ENCODE measurements at places on chromosomes 12 and 14.
A peak's percentile ranks its signal among the peaks of the same experiment; 100 is the strongest.

- no peak for DNase-seq
These were observed 10.4 kb downstream of the DEGS2 start for GRCh38 chr14:100148837-100149731.

DNA sequence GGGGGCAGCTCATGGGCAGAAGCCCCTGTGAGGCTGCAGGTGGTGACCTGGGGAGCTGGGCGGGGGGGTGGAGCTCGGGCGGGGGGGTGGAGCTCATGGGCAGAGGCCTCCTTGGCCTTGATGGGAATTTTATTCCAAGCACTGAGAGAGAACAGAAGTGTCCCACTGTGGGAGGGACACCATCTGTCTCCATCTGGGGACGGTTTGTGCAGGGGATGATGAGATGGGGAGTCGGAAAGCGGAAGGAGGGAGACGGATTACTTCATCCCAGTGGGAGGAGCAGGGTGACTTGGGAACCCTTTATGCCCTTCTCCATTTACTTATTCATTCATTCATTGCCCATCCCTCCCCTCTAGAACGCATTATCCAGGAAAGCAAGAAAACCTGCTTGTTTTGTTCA lies 304.7 kb downstream of the ADGRD1 start:
- DNase-seq, result no peak

DNA sequence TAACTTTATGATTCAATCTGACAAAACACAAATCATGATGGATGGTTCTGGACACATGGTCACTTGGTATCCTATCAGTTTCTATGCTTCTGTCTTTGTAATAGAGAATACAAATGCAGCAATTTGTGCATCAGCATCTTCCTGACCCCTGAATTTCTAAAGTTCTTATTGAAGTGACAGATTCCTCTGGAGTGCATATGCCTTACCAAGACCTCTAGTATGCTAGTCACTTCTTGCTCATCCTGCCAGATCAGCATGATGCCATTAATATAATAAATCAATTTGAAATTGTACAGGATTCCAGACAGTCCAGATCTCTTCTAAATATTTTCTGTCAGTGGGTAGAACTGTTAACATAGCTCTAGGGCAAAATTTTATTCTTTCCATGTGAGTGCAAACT lies 40.6 kb upstream of the GLIPR1 start:
- DNase-seq, result no peak

GRCh38 chr12:2794191-2794735 lies 507 bp upstream of the FKBP4 start:
- DNase-seq, result peak; percentile 12

DNA sequence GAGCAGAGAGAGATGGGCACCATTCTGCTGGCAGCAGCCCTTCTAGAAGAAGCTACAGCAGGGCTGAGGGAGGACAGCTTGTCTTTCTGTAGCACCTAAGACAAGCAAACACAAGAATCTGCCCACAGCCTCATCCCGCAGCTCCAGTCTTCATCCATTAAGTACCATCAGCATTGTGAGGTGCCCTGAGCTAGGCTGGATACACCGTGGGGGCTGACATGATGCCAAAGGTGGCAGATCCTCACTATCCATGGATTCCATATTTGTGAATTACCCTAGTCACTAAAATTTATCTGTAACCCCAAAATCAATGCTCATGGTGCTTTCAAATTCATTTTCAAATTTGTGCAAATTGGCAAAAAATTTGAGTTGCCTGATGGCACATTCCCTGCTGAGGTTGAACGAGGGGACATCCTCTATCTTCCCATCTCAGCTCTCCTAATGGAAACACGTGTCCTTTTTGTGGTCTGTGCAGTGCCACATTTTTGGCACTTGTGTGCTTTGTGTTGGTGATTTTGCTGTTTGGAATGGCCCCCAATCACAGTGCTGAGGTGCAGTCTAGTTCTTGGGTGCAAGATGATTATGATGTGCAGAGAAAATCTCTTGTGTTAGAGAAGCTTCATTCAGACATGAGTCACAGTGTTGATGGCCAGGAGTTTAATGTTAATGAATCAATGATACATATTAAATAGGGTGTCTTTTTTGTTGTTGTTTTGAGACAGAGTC lies 7.0 kb downstream of the PITPNM2 start:
- no peak for DNase-seq

- no peak for DNase-seq
These were observed 8.7 kb upstream of the PPP1R13B start for GRCh38 chr14:103856105-103856504.

DNA sequence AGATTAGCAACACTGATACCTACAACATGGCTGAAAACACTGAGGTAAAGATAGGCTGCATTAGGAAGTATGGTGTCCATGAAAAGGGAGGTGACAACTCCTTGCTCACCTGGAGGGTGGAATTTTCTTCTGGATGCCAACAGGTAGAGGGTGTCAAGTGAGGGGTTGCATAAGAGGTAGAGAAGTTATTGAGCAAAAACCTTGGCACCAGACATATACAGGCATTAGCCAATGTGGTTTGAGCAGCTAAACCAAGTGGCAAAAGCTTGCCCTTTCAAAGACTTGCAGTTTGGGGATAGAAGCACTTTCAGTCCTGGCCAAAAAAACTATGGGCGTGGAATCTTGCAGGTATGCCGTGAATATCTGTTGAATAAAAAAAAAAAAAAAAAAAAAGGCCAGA lies 3.8 kb downstream of the RITA1 start:
- no peak for DNase-seq

GRCh38 chr12:39874785-39875184 lies 231.1 kb downstream of the SLC2A13 start:
- no peak for DNase-seq

- no peak for DNase-seq
These were observed 10.2 kb downstream of the PPFIBP1 start for GRCh38 chr12:27534060-27534764.

DNA sequence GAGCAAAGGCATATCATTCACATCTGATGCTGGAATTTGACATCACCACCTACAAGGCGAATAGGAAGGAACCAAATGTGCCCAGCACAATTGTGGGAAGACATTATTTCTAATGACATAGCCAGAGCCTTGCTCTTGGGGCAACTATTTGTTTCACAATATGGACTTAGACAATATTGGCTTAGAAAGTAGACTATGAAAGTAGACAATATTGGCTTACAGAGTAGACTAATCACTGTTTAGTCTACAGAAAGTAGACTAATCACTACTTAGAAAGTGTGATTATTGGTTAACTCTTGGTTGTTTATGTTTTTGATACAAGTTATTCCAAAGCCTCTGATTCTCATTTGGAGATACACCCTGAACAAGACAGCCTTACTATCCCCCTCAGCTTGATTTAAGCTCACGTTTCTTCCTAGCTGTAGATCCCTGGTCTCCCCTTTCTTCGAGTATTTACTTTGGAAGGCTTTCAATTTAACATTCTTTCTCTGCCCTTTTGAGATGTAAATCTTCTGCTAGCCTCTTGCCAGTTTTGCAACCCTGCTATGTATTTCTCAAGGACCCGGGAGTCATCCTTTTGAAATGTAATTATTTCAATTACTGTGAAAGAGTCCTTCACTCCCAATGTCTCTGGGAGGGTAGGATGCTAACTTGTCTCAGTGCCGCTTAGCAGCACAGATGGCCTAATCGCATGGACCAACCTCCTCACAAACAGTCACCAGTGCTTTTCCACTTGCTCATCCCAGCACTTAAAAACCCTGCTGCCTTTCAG lies 843.2 kb downstream of the GALC start:
- DNase-seq, result no peak

GRCh38 chr12:29066011-29066588 lies 83.0 kb upstream of the FAR2 start:
- DNase-seq, result no peak

- no peak for DNase-seq
These were observed 5.5 kb downstream of the ERP29 start for GRCh38 chr12:112018571-112019237.

- no peak for DNase-seq
These were observed 8.5 kb upstream of the ERP27 start for GRCh38 chr12:14946861-14947260.

DNA sequence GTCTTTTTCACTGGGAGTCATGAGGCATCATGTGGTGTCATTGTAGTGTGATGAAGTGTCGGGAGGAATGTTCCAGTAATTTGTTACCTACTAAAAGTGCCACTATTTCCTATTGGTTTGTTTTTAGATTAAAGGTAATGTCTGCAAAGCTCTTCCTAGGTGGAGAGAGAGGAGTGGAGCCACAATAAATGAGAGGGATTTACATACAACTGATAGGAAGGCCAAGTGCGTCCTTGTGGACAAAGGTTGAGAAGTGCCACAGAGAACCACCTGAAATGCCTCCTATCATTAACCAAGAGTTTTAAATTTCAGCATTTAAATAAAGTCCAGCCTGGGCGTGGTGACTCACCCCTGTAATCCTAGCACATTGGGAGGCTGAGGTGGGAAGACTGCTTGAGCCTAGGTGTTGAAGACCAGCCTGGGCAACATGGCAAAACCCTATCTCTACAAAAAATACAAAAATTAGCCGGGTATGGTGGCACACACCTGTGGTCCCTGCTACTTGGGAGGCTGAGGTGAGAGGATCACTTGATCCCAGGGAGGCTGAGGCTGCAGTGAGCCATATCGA lies 2.5 kb upstream of the SNX6 start:
- no peak for DNase-seq

DNA sequence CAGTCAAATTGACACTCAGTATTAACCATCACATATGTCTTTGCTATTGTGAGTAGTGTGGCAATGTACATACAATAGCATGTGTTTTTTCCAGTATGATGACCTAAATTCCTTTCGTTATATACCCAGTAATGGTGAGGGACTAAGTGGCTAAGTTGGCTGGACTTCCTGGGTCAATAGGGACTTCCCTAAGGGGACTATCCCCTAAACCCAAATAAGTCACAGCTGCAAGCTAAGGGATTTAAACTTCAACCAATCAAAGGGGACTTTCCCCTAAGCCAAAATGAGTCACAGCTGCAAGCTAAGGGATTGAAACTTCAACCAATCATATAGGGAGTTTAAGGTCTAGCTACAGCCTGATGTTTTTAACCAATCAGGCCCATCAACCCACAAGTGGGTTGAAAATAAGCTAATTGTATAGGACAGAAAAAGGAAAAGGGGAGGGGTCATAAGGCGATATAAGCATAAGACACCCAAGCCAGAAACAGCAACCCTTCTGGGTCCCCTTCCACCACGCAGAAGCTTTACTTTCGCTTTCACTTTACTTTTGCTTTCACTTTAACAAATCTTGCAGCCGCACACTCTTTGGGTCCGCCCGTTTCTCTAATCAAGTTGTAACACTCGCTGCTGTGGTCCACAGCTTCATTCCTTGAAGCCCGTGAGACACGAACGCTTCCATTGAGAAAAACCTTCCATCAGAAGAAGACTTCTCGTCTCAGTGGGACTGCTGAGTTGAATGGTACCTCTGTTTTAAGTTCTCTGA lies 404.4 kb downstream of the FLRT2 start:
- DNase-seq, result peak; percentile 9

DNA sequence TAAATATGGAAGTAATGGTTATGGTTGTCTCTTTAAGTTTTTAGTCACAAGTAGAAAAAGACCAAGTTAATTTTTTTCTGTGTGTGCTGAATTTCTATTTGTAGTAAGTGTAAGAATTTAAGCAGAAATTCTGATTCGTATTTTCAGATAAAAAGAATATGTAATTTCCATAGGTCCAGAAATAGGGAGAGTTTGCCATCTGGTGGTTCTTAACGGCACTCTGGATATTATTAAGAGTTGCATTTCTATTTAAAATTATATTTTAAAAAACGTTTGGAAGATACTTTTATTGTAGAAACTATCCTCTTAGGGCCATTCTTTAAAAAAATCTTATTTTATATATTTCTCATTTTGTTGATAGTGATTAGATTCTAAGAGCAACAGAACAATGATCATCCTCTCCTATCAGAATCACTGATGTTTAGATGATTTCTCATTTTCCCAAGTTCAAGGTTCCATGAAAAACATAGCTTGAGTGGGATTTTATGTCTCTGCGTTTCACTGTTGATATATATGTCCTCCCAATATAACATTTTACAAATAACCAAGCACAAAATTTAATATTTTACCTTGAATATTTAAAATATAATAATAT lies 88.3 kb downstream of the LRRK2 start:
- no peak for DNase-seq

- no peak for DNase-seq
These were observed 539.1 kb downstream of the LRFN5 start for GRCh38 chr14:42145766-42146165.

GRCh38 chr14:85565862-85566296 lies 35.9 kb downstream of the FLRT2 start:
- no peak for DNase-seq

- DNase-seq, result no peak
These were observed 60.8 kb downstream of the PDE6H start for GRCh38 chr12:15033641-15034040.

DNA sequence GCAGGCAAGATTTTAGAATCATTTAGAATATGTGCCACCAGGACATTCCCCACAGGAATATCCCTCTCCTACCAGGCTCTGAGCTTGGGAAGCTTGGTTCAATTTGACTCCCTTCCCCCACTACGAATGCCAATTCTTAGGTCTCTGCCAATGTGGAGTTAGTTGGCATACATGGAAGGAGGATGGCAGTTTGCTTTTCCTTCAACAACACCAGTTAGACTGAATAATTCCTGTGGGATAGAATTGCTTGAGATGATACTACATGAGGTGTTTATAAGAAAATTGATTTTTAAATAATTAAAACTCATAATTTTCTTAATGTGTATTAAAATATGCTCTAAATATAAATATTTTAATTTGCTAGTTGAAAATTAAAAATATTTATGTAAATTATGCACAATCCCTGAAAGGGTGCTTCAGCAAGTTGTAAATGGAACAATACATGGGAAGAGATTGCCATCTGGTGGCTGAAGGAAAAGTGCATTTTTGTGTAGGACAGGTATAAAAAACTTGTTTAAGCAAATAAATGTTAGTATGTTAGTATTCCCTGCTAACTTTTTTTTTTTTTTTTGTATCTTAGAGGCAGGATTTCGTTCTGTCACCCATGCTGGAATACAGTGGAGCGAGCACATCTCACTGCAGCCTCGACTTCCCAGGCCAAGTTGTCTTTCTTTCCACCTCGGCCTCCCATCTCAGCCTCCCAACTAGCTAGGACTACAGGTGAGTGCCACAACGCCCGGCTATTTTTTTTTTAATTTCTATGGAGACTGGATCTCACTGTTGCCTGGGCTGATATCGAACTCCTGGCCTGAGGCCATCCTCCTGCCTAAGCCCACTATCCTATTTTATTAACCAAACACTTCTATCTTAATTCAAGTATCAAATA lies 25.8 kb upstream of the STRAP start:
- DNase-seq, result no peak

GRCh38 chr14:33736979-33737378 lies 213.9 kb downstream of the EGLN3 start:
- DNase-seq, result no peak

DNA sequence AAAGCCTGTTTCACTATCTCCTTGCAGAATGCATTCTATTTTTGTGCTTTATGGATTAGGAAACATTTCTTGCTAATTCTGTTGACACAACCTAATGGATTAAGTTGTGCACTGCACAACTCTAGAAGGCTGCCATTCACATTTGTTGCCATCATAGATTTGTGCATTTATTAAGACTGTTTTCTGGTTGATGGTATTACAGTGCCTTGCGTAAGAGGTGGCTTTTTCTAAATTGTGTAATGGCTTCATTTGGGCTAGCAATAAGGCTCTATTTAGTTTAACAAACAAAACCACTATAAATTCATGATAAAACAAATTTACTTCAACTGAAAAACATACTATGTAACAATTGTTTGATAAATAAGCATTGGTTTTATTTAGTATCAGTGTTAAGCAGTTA lies 175.9 kb downstream of the TRHDE start:
- DNase-seq, result no peak

Measured in stimulated activated CD4-positive, alpha-beta T cell treated with anti-CD3 and anti-CD28 coated beads, Interleukin-12 subunit alpha, Interleukin-12 subunit beta, amount 100 ng/mL, for 24 hours (primary cell).